ENCODE measurements at places on chromosomes 2 and 18.

GRCh38 chr2:110876167-110876999 is 144.0 kb downstream of the ACOXL start:
- no peak for DNase-seq

DNA sequence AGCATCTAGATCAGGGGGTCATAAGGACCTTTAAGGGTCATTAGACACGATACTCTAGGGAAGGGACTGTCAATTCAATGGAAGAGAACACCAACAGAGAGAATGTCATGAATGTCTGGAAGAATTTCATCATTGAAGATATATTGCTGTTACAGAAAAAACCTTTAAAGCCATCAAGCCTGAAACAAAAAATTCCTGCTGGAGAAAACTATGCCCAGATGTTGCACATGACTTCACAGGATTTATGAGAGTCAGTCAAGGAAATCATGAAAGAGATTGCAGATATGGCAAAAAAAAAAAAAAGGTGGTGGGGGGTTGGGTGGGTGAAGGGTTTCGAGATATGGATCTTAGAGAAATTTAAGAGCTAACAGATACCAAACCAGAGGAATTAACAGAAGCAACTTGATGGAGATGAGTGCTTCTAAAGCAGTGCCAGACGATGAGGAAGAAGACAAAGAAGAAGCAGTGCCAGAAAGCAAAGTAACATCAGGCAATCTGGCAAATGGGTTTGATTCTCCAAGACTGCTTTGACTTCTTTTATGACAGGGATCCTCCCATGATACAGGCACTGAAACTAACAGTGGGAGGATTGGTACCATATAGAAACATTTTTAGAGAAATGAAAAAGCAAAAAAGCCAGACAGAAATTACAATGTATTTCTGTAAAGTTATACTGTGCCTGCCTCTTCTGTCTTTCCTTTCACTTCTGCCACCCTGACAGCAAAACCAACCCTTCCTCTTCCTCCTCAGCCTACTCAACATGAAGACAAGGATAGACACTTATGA is 28.5 kb downstream of the MAP4K3 start:
- no peak for DNase-seq

- DNase-seq: no peak
Measured at GRCh38 chr2:205865905-205866441, 183.7 kb downstream of the NRP2 start.

DNA sequence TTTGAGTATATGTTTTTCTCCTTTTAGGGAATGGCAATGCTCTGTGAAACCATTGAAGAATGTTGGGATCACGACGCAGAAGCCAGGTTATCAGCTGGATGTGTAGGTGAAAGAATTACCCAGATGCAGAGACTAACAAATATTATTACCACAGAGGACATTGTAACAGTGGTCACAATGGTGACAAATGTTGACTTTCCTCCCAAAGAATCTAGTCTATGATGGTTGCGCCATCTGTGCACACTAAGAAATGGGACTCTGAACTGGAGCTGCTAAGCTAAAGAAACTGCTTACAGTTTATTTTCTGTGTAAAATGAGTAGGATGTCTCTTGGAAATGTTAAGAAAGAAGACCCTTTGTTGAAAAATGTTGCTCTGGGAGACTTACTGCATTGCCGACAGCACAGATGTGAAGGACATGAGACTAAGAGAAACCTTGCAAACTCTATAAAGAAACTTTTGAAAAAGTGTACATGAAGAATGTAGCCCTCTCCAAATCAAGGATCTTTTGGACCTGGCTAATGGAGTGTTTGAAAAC is 82.3 kb downstream of the ACVR2A start:
- no peak for DNase-seq

GRCh38 chr2:74525717-74526648 is at the start of gene DQX1:
Gene DQX1, minus strand, starts transcription at chr2:74526231. Its CDS starts 502 bp downstream, at chr2:74525729.
- DNase-seq: no peak

DNA sequence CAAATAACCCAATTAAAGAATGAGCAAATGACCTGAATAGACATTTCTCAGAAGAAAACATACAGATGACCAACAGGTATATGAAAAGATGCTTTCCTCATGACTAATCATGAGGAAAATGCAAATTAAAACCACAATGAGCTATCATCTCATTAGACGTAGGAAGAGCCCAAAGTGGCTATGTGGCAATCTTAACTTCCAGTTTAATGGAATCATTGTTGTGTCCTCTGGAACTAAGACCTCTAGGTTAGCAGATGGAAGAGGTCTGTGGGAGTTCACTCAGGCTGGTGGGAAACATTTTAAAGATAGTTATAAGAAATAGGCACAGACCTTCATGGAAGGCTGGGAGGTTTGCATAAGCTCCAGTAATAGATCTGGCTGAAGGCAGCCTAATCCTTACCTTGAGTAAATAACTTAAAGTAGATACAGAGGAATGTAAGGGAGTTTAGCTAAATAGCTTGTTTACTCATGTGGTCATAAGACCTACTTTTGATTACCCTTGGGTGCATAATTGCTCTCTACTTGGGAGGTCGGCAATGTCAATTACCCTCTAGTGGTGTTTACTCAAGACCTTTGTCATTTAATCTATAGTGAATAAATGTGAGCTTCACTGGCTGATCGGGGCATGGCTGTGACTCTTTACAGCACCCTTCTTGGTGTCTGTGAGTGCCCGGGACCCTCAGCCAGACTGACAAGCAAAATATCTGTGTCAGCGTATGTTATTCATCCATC is 119.0 kb downstream of the GULP1 start:
- DNase-seq: no peak

DNA sequence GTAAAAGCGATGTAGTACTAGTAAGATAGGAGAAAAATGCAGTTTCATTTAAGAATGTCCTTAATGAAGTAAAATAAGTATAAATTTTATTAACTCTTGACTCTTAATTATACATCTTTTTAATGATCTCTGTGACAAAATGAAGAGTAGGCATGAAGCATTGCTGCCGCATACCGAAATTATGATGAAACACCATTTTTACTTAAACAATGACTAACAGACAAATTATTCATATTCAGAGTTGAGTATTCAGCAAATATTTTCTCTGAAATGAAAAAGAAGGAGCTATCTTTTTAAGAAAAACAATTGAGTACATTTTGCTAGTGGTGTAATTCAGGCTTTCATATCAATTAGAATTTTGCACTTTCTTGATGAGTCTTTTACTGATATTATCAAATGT is 150.6 kb upstream of the DOCK10 start:
- DNase-seq: no peak

- no peak for DNase-seq
Measured at GRCh38 chr2:192584976-192585375, 390.2 kb upstream of the TMEFF2 start.

DNA sequence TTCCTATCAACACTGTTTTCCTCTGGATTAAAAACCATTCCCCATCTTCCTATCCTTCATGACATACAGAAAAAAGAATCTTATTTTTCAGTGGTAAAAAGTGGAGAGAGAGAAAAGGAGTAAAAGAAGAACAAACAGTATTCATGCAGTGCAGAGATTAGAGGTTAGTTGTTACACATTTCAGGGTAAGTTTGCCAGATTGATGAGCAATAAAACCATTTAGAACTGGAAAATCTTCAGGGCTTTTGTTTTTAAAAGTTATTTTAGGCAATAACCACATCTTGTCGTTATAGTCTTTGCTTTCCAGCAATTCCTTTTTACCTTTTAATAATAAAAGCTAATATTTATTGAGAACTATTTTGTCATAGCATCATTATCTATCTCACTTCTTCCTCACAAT is 104.5 kb downstream of the GPD2 start:
- DNase-seq: no peak

DNA sequence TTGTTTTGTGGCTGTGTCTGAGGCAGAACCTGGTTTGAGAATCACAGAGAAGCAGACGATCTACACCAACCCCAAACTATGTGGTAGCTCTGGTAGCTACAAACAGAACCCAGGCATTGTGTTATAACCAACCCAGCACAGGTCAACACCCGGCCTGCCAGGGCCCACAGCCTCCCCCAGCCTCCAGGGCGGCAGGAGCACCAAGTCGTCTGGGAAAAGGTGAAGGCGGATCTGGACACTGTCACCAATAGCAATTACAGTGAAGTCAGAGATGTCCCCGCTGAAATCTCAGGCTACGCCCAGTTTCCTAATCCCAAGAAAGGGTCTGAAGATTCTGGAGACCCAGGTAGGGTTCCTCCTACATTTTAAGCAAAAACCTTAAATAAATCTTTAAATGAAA is 3.6 kb downstream of the HJURP start:
- DNase-seq: no peak

DNA sequence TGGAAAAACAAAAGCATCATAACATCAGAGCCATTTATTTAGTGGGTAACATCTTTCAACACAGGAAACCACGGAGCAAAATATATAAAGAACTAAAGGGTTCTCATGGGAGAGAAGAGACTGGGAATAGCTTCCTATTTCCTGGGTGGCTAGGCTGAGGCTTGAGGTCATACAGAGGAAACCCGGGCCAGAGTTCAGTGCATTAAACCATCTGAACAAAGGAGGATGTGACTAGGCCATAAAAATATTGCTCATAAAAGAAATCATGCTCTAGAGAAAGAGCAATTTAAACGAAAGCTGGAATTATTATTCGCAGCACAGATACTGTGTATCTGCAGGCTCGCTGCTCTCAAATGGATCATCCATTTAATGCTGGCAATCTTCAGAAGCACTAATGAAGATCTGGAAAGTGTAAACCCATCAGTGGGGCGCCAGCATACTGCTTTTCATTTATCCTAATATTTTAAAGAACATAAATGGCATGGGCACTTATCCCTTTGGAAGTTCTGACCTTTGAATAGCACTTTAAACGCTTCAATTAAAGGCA is 83.3 kb downstream of the GALNT14 start:
- DNase-seq: no peak

DNA sequence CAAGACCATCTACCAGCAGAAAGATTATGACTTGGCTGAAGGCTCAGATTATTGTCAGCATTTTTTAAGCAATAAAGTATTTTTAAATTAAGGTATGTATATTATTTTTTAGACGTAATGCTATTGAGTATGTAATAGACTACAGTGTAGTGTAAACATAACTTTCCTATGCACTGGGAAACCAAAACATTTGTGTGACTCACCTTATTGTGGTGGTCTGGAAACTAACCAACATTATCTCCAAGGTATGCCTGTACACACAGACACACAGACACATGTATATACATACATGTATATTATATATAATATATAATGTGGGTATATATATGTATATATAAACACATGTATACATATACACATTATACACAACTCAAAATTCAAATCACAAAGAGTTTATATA is 9.1 kb upstream of the TMEFF2 start:
- no peak for DNase-seq

GRCh38 chr2:176852667-176853066 is 359.9 kb upstream of the HNRNPA3 start:
- no peak for DNase-seq

- DNase-seq: no peak
Measured at GRCh38 chr2:40554665-40555294, 102.9 kb upstream of the SLC8A1 start.

DNA sequence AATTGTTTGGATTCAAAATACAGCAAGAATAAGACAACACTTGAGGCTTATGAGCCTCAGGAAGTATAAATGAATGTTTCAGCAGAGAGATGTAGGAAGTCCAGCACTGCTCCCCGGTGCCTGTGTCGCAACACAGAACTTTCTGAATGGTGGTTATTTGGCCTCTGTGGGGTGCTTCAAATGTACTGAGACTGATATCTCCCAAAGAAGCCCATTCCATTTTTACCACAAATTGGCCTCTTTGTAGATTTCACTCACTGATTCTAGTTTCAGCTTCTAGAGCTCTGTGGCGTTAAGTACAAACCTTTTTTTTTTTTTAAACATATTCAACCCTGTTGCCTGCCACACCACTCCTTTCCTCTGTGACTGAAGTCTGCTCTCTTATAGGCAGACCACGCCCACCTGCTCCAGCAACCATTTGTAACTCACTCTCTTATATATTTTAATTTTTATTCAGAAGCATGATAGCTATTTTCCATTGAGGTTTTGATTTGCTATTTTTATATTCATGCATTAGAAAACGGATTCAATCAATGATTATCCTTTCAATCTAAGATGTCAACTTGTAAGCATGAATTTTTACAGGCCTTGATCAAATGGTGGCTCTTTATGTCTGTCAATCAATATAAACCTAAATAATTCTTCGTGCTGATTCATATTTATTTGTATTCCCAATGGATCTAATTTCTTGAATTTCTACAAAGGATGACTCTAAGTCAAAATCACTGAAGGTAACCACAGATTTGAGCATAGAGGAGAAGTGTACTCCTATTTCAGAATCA is 277.1 kb upstream of the CCDC68 start:
- no peak for DNase-seq

- no peak for DNase-seq
Measured at GRCh38 chr2:16330982-16331381, 334.7 kb downstream of the CYRIA start.

DNA sequence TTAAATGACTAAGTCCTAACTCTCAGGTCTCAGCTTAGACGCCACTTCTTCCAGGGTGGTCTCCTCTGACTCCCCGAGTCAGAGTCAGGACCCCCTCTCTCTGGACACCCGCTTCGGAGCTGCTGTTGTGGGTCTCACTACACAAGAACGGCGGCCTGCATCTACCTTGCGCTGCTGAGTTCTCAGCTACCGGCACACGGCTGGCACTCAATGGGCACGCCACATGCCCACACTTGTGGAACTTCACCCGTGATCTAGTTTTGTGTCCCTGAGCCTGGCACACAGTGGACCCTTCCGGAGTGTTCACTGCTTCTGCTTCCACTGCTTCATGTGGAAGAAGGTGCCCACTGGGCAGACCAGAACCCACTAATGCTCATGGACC is 58.3 kb upstream of the ID2 start:
- DNase-seq: no peak

DNA sequence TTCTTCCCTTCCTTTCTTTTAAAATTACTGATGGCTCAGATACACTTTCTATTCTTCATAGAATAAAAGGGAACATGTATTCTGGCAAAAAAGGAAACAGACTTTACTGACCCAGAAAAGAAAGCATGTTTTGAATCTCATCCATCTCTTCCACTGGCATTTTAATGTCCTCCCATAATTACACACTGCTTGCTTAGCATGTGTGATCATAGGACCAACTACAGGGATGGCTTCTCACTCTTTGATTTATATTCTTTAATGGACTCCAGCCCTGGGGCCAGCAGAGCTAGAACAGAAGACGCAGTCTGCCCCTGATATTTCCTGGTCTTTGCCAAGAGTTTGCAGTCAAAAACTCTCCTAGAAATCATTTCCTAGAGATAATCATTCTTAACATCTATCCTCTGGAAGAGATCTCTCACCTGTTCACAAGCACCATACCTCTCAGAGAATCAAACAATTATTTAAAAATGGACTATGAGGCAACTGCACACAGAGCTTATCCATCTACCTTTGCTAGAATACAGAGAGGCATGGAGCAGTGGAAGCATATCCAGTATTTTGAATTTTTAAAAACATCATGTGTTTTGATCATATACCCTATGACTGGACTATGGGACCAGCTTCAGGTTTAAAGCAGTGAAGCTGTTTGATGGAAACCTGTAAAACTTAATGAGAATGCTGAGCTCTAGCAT is 429.1 kb downstream of the NRXN1 start:
- DNase-seq: no peak

GRCh38 chr2:152200565-152201465 is 25.3 kb upstream of the STAM2 start:
- DNase-seq: no peak

GRCh38 chr18:66560094-66560493 is 43.8 kb downstream of the CDH19 start:
- no peak for DNase-seq
